C1 segment of cervical spinal cord (tissue), 14 donors: ENCODE measurements at places on chromosomes 6 and 20.

- no peak for DNase-seq
Measured at GRCh38 chr6:35396991-35397390, 54.6 kb downstream of the PPARD start.

GRCh38 chr6:153526479-153526878 is 395.4 kb upstream of the RGS17 start:
- no peak for DNase-seq

DNA sequence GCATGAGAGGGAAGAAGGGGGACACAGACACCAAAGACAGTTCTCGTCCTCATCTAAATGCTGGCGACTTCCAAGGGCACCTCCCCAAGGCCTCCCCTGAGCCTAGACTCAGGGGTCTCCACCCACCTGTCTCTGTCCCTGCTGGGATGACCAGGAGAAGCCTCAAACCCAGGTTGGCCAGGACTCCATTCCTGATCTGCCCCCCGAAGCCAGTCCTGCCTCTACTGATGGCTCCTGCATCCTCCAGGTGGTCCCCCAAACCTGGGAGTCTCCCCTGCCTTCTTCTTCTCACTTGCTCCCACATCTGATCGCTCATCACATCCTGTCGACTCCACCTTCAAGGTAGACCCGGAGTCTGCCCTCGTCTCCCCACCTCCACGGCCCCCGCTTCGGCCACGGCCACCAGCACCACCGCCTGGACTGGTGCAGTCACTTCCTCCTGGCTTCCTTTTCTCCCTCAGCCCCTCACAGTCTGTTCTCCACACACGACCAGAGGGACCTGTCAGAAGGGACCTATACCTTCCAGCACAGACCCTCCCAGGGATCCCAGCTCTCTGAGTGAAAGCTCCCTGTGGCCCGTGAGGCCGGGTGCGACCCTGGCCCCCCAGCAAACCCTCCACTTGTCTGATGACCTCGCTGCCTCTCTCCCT is 92.1 kb downstream of the CEBPB start:
- DNase-seq = no peak

GRCh38 chr6:47073125-47074110 is 31.3 kb upstream of the ADGRF1 start:
- no peak for DNase-seq

GRCh38 chr6:137798846-137799245 is 68.2 kb upstream of the TNFAIP3 start:
- no peak for DNase-seq
